ENCODE measurements at places on chromosomes 4 and X. TPM values are rescaled to one million over a fixed set of nuclear protein-coding genes. Genes with fewer than 3 reads are reported as not detected.

ATP6AP1 gene
- total RNA-seq = 36.6 TPM

- DNase-seq = no peak
These were observed 52.2 kb downstream of the FRYL start for GRCh38 chr4:48727666-48728459.

GRCh38 chrX:71612256-71612655, 6.1 kb downstream of the CXCR3 start:
- DNase-seq = no peak

DNA sequence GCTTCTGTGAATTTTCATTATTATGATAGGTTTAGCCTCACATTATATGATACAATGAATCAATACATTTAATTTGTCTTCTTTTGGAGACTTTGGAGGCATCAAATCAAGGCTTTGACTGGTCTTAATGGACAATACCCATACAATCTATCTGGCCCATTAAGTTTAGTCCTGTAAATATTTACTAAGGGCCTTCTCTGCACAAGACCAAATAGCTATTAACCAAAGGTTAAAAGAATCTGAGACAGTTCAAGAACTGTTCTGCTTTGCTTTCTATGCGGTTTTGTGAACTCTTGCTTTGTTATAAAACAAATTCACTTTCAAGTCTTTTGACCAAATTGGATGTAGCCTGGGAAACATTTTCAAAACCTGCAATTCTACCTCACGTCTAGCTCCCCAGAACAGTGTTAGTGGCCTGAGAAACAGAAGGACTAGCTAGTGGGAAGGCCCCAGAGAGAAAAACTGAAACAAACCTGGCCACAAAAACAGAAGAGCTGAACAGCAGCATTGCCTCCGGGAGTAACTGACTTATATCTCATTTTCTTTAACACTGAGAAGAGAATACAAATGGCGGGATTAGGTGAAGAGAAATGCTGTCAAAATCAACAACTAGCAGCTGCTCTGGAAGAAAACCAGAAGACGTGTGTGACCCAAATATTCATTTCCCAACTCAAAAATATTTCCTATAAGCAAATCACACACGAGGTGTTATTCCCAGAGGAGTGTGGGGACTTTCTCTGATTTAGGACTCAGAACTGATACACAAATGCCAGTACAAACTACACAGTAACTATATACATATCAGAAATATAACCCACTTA, 548 bp downstream of the TLR1 start:
- DNase-seq = no peak

POU4F2 gene
- total RNA-seq = not detected

GRCh38 chr4:186627226-186627865, 72.0 kb upstream of the MTNR1A start:
- no peak for DNase-seq

GRCh38 chr4:168265327-168265726, 53.2 kb downstream of the DDX60 start:
- no peak for DNase-seq

- no peak for DNase-seq
These were observed 196.4 kb upstream of the MAGEB18 start for GRCh38 chrX:25941559-25942250.

DNA sequence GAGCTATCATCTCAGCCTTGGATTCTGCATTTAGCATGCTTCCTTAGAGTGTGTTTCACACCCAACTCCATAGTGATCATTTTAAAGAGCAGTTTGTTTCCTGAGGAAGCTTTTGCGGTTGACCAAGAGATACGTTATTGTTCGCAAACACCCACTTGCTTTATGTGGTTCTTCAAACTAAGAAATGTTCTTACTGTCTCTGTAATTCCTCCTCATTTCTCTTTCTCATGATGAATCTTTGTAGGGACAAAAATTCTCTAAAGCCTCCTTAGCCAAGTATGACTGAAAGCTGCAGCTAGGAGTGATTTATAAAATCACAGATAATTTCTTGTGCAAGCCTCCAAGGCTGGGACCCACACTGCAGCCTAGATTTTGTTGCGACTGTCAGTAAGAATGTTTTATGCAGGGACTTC, 10.0 kb downstream of the TNIP3 start:
- DNase-seq = no peak

DNA sequence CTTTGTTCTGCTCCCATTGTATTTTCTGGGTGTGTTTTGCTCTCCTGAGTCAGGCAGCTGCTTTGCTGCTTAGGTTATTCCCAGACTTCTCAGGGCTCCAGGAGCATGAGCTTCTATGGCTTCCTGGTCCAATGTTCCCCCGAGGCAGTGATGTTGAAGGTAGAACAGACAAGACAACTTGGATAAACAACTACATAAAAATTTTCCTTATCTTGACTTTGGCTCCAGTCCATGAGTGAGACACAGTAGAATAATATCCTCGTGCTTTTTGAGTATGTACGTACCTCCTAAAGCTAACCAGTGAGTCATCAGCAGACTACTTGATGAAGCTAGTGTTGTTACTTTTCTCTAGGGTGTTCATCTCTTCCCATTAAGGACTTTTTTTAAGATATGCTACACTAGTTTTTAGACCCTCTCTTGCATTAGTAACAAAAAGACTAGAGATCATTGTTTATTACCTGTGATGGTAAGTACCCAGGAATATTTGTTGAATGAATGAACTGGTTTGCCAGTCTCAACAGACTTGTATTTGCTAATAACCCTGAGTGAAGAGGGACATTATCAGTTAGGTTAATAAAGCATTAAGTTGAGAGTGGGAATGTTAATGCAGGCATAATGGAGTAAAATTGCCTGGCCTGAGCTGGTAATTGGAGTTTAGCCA, 131.9 kb downstream of the FHIP1A start:
- no peak for DNase-seq

DNA sequence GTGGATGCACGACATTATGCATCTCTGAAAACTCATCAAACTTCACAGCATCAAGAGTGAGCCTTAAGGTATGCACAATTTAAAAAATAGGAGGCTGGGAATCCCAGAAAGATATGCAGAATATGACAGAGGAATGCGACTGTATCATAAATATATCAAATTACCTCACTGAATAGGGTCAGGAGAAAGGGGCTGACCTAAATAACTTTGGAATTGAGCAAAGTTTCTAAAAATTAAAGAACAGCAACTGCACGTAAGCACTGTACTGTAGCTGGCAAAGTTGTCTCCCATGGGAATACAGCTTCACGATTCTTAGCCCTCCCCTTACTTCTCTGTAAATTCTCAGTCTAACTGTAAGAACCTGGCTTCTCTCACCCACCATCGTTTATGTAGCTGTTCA, 397.4 kb upstream of the ZFP42 start:
- DNase-seq = no peak

GRCh38 chr4:27019766-27020165, 159.1 kb downstream of the STIM2 start:
- DNase-seq = no peak

CXCL1 gene
- not detected for total RNA-seq

TBX22 gene
- total RNA-seq = not detected

DNA sequence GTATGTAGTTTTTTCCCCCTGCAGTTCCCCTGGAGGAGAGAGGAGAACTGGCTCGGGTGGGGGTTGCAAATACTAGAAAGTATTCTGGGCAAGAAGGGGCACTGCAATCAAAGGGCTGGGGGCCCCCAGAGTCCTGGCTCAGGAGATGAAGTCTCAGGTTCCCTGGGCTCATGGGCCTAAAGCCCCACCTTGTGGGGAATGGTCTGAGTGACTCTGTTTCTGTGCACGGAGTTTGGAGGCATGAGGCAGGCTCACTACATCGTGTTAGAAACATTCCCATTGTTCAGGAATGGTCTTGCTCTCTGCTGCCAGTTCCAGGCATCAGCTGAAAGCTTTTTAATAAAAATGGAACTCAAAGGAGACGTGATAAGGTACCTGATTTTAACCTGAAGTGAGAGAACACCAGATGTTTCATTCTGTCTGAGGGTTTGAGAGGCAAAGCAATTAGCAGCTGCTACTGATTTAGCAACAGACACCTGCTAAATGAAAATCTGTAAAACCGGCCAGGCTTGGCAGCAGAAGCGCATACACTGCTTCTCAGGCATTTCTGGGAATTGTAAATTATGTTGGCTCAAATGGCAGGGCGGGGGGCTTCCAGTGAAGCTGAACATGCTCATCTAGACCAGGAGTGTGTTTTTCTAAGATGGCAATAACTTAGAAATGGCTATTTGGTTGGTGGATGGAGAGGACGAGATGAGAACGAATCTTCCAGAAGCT, 122.7 kb downstream of the TMEM164 start:
- no peak for DNase-seq

DNA sequence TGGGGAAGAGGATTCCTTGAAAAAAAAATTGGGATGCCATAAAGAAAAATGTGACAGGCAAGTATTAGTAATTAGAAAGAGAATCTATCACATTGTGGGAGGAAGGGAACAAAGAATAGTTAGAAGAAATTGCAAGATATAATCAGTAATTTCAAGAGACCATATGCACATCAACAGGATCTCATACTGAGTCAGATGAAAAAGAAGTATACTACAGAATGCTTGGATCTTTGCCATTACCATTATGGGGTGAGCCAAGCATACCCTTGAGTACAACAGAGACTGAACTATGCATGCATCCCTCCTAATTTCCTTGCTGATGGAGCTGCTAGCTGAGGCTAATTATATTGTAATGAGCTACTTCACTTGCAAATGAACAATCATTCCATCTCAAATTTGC, 287.6 kb downstream of the PAPSS1 start:
- no peak for DNase-seq

- DNase-seq = no peak
These were observed 68.6 kb downstream of the CHST7 start for GRCh38 chrX:46642145-46642544.

DNA sequence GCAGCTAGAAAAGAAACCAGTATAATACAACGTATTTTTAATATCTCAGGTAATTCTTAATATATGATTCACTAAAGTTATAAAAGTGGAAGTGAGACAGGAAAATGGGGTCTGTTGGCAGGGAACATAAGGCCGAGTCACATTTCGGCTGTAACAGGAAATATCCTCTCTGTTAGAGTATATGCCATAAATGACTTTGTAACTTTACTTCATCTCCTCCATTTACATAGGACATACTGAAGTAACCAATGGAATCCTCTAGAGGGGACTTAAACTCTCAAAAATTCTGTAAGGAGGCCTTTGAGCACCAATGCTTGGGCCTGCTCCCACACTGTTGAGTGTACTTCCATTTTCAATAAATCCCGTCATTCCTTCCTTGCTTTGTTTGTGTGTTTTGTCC, 71.3 kb downstream of the ANKRD17 start:
- DNase-seq = no peak

DNA sequence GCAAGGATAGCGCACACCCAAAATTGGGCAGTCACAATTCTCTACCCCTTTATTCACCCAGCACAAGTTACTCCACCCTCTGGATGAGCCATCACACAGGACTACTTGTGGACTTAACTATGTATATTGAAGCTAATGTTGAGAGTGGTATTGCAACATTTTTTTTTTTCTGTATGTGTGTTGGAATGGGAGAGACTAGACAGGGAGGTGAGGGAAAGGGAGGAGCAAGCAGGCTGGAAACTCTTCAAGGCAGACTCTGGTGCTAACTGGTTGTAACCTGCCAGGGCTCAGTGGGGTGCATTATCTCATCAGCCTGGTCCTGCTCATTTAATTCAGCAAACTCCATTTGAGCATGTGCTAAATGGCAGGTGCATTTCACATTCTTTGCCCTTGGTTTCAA, 18.4 kb upstream of the CWH43 start:
- DNase-seq = no peak

FRMPD4 gene
- not detected for total RNA-seq

DNA sequence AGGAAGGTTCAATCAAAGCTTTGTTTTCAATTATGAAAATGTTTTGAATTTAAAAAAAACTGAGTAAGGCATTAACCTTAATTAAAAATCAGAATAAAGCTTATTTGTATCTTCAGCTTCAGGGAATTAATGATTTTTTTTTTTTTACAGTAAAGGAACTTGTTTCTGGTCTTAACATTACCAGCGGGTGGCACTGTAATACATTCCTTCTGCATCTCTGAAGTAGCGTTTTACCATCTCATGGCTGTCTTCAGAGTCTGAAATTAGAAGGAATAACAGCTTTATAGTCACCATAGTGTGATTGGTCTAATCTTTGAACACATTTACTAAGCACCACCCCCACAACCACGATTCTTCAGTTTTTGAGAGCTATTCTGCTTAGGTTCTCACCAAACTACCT, 102.6 kb downstream of the IL1RAPL2 start:
- no peak for DNase-seq
